Sigmoid colon (tissue), 7 donors: ENCODE measurements at places on chromosomes 3 and 15. TPM values are rescaled to one million over a fixed set of nuclear protein-coding genes. Genes with fewer than 3 reads are reported as not detected.

DNA sequence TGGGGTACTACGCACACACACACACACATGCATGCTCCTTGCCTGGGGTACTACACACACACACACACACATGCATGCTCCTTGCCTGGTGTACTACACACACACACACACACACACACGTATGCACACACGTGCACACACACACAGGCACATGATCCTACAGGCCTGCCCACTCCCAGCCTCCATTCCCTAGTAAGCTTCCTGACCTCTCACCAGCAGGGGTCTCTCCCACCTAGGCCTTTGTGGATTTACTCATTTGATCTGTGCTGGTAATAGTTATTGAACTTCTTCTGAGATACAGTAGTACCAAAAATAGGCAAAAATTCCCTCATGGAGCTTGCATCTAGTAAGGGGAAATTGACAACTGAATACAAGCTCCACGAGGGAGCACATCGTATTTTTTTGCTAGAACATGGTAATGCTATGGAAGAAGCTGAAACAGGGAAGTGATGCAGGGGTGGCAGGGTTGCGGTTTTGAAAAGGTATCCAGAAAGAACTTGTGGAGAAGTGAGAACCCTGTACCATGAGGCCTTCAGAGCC is 19.1 kb downstream of the TTC21A start:
- peak; percentile 70 for DNase-seq

GRCh38 chr15:101056366-101057334 is 137.5 kb downstream of the LRRK1 start:
- DNase-seq: peak; percentile 26

DNA sequence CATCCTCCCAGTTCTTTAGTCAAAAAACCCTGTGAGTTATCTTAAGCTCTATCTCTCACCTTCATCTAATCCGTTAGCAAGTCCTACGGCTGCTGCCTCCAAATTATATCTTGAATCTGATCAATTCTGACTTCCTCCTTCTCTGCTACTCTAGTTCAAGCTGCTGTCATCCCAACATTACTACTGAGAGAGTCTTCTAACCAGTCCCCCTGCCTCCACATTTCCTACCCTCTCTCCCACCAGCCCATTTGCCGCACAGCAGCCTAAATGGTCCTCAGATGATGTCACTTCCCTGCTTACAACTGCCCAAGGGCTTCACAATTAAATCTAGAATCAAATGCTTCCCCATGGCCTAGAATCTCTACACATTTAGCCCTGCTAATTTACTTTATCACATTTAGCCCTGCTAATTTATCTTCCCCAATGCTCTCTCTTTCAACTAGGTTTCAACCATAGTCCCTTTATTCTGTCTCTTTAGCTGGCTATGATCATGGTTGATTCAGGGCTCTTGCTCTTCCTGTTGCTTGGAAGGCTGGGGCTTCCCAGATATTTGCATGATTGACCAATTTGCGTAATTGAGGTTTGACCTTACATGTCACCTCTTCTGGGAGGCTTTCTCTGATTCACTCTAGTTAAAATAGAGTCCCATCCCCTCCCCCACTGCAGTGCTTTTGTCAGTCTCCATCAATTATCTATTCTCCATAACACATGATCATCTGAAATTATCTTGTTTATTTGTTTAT is 11.0 kb upstream of the ARL14 start:
- DNase-seq: no peak

DNA sequence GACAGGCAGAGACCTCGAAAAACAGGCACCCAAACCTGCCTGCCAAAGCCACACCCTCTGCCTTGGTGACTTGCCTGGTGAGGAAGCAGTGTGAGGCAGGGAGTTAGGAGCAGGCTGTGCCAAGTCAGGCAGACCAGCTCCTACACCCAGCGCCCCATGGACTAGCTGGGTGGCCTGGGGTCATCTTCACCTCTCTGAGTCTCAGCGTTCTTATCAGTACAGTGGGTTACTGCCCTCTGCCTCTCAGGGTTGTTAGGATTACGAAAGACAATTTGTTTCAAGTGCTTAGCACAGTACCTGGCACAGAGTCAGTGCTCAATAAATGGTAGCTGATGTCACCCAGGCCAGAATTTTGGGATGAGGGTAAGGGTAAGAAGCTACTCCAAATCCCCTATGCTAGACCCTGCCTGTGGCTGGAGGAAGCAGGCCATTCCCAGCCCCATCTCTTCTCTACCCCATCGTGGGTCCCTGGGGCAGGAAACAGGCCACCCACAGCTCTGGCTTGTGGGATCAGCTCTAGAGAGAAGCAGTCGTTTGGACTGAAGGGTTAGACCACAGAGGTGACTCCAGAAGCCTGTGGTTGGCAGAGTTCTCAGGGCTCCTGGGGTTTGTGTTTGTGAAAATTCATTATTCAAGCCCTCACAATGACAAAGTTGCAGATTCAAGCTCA is 10.1 kb downstream of the SLC51B start:
- DNase-seq: no peak

DNA sequence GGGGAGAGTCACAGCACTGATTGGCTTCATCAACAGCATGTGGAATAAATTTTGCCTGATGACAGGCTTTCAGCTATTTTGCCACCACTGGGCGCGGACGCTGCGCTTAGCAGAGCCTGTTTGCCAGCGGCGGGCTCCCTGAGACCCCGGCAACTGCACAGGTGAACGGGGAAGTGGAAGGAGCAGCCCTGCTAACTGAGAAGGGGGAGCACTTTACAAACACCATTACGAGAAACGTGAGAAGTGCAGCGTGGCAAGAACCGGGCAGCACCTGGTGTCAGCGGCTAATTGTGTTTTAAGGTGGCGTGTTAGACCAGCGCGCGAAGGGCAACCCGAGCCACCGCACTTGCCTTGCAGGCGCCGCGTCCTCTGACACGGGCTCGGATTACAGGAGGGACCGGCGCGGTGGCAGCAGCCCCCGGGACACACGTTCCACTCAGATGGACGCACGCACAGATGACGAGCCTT is 307.8 kb upstream of the ARRDC4 start:
- no peak for DNase-seq

Gene ADAMTS9
- 17.8 TPM for total RNA-seq

Gene TMEM45A
- 17.6 TPM for total RNA-seq

Gene CAPN7
- 59.5 TPM for total RNA-seq

Gene EHD4
- total RNA-seq: 13.0 TPM
